ENCODE measurements at places on chromosomes 16 and 17.

GRCh38 chr17:72434991-72435618 lies 314.3 kb downstream of the SOX9 start:
- DNase-seq: no peak

- DNase-seq: no peak
Measured at GRCh38 chr17:44549686-44550085, 7.6 kb upstream of the FZD2 start.

- no peak for DNase-seq
Measured at GRCh38 chr16:21186326-21186691, 25.1 kb downstream of the ZP2 start.

DNA sequence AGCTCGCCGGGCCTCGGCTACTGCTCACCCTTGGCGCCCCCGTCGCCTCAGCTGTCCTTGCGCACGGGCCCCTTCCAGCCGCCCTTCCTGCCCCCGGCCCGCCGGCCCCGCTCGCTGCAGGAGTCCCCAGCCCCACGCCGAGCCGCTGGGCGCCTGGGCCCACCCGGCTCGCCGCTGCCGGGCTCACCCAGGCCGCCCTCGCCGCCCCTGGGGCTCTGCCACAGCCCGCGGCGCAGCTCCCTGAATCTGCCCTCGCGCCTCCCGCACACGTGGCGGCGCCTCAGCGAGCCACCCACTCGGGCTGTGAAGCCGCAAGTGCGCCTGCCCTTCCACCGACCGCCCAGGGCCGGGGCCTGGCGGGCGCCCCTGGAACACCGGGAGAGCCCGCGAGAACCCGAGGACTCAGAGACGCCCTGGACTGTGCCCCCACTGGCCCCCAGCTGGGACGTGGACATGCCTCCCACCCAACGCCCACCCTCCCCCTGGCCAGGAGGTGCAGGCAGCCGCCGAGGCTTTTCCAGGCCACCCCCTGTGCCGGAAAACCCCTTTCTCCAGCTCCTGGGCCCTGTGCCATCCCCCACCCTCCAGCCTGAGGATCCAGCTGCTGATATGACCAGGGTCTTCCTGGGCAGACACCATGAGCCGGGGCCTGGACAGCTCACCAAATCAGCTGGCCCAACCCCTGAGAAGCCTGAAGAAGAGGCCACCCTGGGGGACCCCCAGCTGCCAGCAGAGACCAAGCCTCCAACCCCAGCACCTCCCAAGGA lies 12.8 kb downstream of the MYO15A start:
- no peak for DNase-seq

- no peak for DNase-seq
Measured at GRCh38 chr16:73268366-73268993, 220.6 kb upstream of the ZFHX3 start.

DNA sequence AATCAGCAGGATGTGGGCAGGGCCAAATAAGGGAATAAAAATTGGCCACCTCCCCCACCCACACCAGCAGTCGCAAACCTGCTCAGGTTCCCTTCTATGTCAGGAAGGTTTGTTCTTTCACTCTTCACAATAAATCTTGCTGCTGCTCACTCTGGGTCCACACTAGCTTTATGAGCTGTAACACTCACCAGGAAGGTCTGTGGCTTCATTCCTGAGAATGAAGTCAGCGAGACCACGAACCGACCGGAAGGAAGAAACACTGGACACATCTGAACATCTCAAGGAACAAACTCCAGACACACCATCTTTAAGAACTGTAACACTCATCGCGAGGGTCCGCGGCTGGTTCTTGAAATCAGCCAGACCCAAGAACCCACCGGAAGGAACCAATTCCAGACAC lies 115.5 kb upstream of the TBX2 start:
- DNase-seq: no peak

- no peak for DNase-seq
Measured at GRCh38 chr17:48513666-48514455, 16.9 kb downstream of the HOXB1 start.

- no peak for DNase-seq
Measured at GRCh38 chr16:54545854-54546511, 259.4 kb upstream of the IRX3 start.

- DNase-seq: no peak
Measured at GRCh38 chr17:44900894-44901293, 1.6 kb upstream of the EFTUD2 start.

DNA sequence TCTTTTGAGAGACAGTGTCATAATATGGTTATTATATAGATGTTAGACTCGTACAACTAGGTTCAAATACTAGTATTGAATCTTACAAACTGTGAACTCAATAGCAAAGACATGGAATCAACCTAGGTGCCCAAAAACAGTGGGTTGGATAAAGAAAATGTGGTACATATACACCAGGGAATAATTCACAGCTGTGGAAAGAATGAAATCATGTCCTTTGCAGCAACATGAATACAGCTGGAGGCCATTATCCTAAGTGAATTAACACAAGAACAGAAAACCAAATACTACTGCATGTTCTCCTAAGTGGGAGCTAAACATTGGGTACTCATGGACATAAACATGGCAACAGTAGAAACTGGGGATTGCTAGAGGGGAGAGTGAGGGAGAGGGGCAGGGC lies 8.1 kb downstream of the PHKB start:
- DNase-seq: no peak

DNA sequence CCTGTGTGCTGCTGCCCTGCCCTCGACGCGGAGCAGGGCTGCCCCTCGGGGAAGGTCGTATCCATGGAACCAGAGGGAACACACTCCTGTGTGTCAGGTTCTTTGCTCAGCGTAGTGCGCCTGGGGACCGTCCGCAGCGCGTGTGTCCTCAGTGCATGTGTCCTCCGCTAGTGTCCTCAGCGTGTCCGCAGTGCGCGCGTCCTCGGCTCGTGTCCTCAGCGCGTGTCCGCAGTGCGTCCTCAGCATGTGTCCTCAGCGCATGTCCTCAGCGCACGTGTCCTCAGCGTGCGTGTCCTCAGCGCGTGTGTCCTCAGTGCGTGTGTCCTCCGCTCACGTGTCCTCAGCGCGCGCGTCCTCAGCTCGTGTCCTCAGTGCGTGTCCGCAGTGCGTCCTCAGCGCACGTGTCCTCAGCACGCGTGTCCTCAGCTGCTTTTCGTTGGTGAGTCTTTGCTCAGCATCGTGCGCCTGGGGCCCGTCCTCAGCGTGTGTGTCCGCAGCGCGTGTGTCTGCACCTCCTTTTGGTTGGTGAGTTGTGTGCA lies 59.2 kb upstream of the ZNF750 start:
- no peak for DNase-seq

GRCh38 chr16:2967211-2967631 lies 1.9 kb upstream of the PAQR4 start:
- DNase-seq: no peak

DNA sequence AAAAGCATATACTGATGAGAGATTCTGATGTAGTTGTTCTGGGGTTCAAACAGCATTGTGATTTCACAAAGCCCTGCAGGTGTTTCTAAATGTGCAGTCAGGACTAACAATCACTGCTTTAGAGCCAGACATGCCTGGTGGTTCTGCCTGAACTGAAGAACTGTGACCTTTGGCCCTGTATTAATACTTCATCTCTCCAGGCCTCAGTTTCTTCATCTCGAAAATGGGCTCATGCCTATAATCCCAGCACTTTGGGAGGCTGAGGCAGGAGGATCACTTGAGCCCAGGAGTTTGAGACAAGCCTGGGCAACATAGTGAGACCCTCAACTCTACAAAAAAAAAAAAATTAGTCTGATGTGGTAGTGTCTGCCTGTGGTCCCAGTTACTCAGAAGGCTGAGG lies 3.9 kb downstream of the DNAI2 start:
- DNase-seq: no peak

DNA sequence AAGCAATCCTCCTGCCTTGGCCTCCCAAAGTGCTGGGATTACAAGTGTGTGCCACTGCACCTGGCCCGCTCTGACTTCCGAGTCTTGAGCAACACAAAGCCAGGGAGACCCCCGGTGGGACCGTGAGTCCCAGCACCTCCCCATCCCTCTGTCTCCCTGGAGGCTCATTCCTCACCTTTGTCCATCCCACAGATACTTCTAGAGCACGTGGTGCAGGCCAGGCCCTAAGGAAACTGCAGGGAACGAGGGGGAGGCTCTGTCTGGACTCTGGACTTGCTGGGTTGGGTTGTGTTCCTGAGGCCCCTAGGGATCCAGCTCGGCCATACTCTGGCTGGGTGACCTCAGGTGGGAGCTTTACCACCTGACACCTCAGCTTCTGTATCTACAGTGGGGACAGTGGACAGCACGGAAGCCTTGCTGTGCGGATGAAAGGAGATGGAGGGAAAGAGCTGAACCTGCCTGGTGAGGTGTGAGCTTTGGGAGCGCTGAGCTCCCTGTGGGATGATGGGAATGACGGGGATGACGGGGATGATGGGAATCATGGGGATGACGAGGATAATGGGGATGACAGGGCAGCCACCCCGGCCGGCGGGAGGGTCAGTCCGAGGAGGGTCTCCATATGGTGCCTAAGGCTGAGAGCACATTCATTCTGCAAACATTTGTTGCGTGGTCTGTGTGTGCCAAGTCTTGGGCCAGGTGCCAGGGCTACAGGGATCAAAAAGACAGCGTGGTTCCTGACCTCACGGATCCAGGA lies 26.6 kb downstream of the C16orf74 start:
- no peak for DNase-seq

DNA sequence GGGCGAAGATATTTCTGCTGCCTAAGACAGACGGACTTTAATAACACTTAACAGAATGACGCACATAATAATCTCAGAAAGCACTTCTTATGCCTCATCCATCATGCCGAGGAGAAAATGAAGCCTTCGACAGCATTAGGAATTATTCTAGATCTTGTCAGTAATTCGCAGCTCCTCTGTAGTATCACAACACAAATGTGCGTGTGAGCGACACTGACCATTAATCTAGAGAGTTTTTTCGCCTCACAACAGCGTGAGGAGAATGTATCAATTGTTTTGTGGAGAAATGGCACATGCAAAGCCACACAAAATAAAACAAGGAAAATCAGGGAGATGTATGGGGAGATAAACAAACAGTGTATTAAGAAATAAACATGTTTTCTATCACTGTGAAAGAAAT lies 410.2 kb upstream of the PSMD7 start:
- no peak for DNase-seq

Data from NK-92 treated with Interleukin-12 subunit alpha and Interleukin-12 subunit beta, amount 100 ng/mL, for 24 hours (cell line).